ENCODE measurements at places on chromosomes 1 and 21.

DNA sequence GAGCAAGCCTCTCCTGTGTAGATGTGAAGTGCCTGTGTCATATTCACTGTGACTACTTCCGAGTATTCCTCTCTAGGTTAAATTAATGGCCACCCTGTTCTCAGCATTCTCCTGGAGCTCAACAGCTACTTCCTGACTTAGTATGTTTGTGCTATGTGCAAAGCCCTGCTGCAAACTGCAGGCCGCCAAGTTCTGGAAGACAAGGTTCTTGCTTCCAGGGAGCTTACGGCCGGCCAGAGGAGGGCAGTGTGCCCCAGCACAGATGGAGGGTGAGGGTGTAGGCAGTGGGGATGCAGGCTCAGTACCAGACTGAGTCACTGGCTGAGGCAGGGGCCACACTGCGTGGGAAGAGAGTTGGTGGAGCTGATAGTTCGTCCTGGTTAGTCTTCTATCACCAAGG is 43.2 kb downstream of the ELK4 start:
- no peak for DNase-seq

GRCh38 chr1:88399690-88400089 is 284.4 kb upstream of the PKN2 start:
- DNase-seq, result no peak

- DNase-seq, result no peak
Measured at GRCh38 chr1:40004857-40005256, 35.7 kb upstream of the CAP1 start.

GRCh38 chr1:20411196-20411980 is 74.6 kb downstream of the CAMK2N1 start:
- DNase-seq, result no peak

DNA sequence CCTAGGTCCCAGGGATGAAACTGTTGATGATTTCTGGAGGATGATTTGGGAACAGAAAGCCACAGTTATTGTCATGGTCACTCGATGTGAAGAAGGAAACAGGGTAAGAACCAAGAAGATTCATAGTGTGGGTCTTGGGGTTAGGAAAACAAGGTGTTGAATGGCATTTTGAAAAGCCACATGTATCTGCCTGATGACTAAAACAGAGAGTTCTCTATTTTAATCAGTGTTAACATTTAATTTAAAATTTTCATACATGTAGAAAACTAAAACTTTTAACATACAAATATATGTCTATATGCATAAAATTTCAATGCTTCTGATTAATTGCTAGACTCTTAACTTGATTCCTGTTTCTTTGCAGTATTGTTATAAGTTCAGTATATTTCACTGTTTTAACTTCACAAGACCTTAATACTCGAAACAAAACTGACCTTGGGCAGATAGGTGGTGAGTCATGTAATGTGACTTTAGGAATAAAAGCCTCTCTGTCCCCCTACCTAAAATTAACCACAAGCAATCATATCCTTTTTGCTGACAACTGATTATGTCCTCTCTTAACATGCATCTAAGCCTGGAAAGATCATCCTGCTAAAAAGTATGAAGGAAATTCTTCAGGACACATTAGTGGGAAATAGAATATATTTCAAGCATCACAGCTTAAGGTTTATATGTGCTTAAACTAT is 95.6 kb downstream of the PTPRC start:
- no peak for DNase-seq

DNA sequence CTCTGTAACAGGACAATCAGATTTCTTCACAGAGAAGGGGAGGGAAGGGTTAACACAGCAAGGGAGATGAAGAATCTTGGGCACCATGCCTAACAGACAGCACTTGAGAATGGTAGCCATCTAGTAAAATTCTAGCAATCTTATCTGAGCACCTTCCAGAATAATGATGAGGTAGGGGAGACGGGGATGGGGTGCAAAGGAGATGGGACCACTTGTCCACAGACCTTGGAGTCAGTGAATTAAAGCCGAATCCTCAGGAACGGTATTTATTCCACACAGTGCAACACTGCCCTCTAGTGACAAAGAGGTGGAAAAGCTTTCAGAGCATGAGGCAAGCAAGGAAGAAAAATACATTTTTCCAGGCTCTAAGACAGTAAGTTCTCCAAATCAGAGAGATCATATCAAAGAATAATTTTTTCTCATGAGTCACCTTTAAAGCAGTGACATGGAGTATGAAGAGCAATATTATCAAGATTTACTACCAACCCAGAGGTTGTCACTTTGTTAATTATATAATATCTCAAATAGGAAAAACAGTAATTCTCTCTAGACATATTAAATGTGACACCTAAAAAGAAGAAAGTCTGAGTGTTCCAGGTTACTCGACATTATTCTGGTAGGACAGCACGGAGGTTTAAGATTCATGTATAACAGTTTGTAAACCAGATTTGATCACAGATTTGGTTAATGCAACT is 43.3 kb upstream of the LPAR3 start:
- peak; percentile 82 for DNase-seq

DNA sequence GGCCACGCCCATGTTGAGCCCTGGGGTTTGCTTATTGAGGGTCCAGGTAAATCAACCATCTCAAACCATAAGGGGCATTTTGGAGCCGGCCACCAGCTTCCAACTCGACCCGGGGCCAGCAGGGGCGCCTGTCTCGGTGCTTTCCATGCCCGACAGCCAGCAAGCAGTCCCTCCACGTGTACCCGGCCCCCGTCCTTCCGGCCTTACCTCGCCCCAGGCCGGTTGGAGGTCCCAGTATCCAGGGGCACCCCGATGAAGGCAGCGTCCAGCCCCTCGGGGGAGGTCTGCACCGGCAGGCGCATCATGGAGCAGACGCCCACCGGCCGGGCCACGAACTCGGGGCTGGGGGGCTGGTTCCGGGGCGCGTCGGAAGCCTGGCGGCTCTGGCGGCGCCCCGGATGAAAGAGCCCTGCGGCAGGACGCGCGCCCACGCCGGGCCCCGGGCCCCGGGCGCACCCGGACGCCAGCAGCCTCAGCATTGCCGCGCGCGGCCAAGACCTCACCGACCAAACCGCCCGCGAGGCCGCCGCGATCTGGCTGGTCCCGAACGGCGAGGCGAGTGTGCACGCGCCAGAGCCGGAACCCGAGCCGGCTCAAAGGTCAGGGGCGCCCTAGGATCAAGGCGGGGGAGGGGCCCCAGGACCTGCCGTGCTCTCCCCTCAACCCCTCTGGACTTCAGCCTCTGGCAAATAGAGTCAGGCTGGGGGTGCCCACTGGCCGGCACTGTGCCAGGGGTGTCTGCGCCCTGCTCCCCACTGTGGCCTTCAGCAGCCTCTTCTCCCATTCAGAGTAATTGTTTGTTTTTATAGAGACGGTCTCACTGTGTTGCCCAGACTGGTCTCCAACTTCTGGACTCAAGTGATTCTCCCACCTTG is at the start of gene AGMAT:
Gene AGMAT, minus strand, starts transcription at position 563 of the 875 bp plus-strand sequence. Its CDS starts 84 bp downstream, at position 479.
- DNase-seq, result peak; percentile 88

- DNase-seq, result no peak
Measured at GRCh38 chr1:168665975-168666374, 63.0 kb downstream of the DPT start.

GRCh38 chr1:157056269-157056668 is 10.7 kb upstream of the ARHGEF11 start:
- no peak for DNase-seq

DNA sequence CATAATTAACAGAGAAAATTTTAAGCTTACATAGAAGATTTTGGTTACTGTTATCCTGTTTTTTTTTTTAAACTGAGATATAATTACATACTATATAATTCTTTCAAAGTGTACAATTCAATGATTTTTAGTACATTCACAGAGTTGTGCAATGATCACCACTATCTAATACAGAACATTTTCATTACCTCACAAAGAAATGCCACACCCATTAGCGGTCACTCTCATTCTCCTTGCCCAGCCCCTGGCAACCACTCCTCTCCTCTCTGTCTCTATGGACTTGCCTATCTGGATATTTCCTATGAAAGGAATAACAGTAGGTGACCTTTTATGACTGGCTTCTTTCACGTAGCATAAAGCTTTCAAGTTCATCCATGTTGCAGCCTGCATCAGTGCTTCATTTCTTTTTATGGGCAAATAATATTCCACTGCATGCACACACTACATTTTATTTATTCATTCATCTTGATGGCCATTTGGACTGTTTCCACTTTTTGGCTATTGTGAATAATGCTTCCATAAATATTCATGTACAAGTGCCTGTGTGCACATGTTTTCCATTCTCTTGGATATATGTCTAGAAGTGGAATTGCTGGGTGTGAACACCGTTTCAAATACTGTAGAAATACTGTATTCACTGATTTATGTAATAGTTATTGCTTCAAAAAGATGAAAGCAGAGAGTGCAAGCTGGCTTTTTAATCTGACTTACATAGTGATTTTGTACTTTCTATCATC is 26.5 kb downstream of the TAF5L start:
- DNase-seq, result no peak

DNA sequence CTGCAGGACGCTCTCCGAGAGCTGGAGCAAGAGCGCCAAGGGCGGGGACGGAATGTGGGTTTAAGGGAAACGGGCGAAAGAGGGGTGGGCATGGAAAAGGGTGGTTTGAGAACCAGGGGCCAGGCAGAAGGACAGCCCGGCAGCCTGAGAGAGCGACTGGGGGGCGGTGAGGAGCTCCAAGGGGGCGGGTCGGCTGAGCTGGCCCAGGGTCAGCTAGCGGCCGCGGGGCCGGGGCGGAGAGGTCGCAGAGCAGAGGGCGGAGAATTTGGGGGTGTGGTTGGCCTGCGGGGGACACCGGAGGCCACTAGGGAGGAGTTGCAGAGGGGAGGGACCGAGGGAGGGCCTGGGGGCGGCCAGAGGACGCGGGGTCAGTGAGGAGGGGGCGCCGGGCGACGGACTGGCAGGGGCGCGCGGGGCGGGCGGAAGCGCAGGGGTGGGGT is 54.7 kb downstream of the NDUFS5 start:
- DNase-seq, result no peak

GRCh38 chr1:189336115-189337100 is 1141.3 kb downstream of the BRINP3 start:
- DNase-seq, result no peak

- DNase-seq, result no peak
Measured at GRCh38 chr1:245062741-245063305, 92.0 kb upstream of the KIF26B start.

- no peak for DNase-seq
Measured at GRCh38 chr1:209101106-209101505, 482.4 kb upstream of the CAMK1G start.

GRCh38 chr21:45045481-45045880 is 28.9 kb upstream of the ADARB1 start:
- no peak for DNase-seq

GRCh38 chr1:5746611-5747425 is 245.4 kb downstream of the NPHP4 start:
- no peak for DNase-seq

DNA sequence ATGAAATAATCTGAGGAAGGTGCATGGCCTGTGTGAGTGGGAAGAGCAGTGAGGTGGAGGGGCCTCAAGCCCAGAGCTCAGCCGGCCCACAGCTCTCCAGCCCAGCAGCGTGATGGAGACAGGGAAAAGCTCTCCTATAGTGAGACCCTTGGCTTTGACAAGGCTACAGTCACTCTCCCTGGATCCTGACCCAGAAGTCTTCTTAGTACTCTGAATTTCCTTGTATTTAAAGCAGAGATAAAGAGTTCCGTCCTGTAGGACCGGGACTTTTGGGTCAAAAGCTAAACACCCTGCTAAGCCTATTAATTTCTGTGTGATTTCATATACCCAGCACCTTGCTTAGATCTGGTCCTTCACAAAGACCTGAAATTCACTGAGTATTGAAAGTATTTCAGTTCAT is 48.2 kb upstream of the F3 start:
- no peak for DNase-seq

DNA sequence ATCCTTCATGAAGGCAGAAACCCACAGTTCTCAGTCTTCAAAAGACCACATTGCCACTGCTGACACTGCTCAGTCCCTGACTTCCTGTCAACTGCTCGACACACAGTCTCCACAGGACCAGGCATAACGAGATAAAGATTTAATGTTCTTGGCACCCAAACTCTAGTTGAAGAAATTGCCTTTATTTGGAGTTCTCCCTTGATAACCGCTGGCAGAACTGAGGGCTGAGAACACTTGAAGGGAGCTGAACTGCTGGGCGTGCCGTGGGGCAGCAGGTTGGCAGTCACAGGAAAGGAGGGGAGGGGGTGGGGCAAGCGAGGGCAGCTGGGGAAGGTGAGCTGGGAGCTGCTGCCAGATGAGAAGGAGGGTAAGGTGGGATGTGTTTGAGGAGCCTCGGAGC is 15.9 kb downstream of the HENMT1 start:
- peak; percentile 84 for DNase-seq

DNA sequence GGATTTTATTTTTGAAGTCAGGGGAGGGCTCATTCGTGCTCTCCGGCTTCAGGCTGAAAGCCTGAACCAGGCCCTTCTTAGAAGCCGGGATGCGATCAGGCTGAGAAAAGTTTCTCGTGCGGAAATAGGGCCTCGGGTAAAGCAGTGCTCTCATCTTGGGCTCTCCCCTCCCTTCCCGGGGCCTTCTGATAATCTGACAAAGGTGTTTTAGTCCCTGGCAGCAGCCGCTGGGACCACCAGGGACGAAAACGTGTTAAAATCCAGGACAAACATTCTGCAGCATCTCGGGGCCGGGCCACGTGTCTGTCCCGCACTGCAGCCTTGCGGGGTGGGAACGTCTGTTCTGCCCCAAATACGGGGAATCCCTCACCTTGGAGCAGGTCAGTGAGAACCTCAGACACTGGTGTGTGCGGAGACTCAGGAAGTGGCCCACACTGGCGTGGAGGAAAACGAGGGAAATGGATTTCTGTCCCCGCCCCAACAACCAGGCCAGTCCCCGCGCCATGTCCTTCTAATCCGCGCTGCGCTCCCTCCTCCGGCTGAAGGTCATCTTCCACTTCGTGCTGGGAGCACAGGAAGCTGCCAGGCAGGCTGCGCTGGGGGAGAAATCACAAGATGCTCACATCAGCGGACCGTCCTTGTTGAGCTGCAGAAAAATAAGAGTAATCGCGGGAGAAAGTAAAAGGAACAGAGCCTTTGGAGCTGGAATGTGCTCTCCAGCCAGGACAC is 16.6 kb upstream of the AJAP1 start:
- DNase-seq, result no peak
